ENCODE measurements at places on chromosomes 12 and 14.

GRCh38 chr14:99986396-99986795 lies 78.8 kb upstream of the EVL start:
- no peak for DNase-seq

DNA sequence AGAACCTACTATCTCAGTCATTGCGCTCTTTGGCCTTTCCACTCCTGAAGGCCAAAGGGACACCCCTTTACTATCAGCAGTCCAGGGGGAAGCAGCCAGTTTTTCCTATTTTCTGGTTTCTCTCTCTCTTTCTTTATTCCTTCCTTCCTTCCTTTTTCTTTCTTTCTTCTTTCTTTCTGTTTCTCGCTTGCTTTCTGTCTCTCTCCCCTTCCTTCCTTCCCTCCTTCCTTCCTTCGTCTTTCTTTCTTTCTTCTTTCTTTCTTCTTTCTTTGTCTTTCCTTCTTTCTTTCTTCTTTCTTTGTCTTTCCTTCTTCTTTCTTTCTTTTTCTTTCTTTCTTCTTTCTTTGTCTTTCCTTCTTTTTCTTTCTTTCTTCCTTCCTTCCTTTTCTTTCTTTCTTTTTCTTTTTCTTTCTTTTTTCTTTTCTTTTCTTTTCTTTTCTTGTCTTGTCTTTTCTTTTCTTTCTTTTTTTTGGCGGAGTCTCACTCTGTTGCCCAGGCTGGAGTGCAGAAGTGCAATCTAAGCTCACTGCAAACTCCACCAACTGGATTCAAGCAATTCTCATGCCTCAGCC lies 64.9 kb upstream of the OTX2 start:
- DNase-seq = no peak

- DNase-seq = no peak
Observed at GRCh38 chr12:96194576-96194889, 358 bp downstream of the ELK3 start.

- DNase-seq = no peak
Observed at GRCh38 chr12:85507456-85507855, 227.4 kb downstream of the ALX1 start.

- no peak for DNase-seq
Observed at GRCh38 chr14:78245238-78245637, 75.1 kb downstream of the NRXN3 start.

- no peak for DNase-seq
Observed at GRCh38 chr12:7221486-7221885, 32.0 kb downstream of the PEX5 start.

GRCh38 chr12:65881965-65882413 lies 57.7 kb downstream of the HMGA2 start:
- DNase-seq = peak; percentile 92

- no peak for DNase-seq
Observed at GRCh38 chr14:104536942-104537612, 42.5 kb upstream of the C14orf180 start.

DNA sequence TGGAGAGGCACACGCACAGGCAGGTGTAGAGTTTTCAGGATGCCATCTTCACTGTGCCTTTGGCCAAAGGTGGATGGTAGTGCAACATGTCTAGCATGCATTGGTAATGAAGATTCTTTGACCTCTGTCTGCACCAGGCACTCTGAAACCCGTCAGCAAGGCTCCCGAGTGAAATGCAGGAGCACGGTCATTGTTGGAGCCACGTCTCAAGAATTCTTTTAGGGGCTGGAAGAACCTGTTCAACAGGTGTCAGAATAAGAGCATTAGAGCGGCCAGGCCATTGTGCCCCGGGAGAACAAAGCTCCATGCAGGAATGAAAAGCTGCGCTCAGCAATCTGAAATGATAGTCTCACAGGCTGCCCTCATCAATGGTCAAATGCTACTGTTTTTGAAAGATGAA lies 40.2 kb upstream of the DICER1 start:
- no peak for DNase-seq

GRCh38 chr12:85779768-85780167 lies 56.4 kb downstream of the RASSF9 start:
- DNase-seq = no peak
